NCI-H1417 (cell line): ENCODE measurements at places on chromosomes 5 and 9.

GRCh38 chr5:172054611-172055153 lies 48.2 kb upstream of the FBXW11 start:
- no peak for DNase-seq

- no peak for DNase-seq
These were observed 157.8 kb upstream of the RASEF start for GRCh38 chr9:83220730-83221129.

DNA sequence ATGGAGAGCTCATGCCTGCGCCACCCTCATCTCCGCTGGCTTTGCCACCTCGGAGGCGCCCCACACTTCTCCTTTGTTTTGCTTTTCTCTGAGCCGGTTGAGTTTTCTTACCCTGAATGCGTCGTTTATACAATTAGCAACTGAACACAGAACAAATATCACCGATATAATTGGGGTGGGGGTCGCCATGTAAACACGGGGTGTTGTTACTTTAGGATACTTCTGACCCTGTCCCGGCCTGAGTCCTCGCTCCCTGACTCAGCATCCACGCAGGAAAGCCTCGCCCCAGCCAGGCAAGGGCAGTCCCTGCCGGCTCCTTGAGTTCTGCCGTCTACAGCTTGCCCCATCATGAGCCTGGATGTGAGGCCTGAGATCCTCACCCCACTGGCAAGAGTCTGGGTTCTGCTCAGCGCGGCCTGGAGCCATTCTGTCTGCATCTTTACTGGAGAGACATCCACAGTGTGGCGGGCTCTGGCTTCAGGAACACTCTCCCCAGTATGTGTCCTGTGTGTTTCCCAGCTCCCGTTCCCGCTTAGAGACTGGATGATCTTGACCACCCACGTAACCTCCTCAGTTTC lies 5.5 kb downstream of the NKX2-5 start:
- no peak for DNase-seq

DNA sequence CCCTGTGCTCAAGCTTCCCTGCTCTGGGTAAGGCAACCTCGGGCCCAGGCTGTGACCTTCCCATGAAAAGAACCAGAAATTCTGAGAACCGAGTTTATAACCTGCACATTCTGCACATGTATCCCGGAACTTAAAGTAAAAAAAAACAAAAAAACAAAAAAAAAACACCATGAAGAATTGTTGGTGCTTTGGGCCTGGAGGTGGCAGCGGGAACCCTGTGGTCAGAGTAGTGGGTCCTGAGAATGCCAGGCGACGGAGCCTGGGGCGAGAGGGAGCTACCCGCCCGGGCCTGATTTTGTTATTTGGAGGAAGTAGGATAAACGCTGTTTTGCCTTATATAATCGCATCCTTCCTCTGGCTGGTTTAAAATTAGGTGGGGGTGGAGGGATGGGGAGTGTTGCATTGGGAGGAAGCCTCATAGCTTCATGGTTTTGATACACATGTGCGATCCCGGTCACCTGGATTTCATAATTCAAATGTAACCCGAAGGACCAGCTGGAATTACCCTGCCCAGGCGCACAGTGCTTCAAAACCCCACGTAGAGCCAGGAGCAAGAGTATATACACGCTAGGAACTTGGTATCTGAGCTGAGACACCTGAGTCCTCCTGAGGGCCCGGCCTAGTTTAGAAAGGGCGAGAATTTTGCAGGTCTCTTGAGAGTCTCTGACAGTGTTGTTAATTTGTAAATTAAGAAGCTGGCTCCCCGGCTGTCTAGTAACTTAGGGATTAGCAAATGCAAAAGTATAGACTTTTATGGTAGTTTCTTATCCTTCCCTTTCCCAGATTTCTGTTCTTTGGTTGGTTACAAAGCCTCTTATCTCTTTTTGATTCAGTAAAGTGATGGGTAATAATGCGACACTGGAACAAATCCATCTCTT lies 2.8 kb downstream of the MSX2 start:
- no peak for DNase-seq

GRCh38 chr5:168014433-168015123 lies 276.9 kb upstream of the WWC1 start:
- DNase-seq, result peak; percentile 72

DNA sequence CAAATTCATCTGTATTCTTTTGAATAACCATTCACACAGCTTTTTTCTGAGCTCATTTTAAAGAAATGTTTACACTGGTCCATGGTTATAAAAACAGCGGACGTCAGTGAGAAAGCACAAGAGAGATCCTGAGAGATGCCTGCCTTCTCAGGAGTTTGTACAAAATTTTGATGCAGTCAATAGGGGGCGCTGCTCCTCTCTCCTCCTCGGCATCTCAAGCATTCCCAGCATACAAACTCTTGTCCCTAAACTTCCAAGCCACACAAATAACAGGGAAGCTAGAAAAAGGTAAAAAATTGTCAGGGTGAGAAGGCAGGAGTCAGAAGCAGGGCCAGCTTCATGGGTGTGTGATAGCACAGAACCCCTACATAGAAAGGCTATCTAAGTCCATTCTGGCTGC lies 11.2 kb upstream of the CCDC152 start:
- DNase-seq, result no peak

DNA sequence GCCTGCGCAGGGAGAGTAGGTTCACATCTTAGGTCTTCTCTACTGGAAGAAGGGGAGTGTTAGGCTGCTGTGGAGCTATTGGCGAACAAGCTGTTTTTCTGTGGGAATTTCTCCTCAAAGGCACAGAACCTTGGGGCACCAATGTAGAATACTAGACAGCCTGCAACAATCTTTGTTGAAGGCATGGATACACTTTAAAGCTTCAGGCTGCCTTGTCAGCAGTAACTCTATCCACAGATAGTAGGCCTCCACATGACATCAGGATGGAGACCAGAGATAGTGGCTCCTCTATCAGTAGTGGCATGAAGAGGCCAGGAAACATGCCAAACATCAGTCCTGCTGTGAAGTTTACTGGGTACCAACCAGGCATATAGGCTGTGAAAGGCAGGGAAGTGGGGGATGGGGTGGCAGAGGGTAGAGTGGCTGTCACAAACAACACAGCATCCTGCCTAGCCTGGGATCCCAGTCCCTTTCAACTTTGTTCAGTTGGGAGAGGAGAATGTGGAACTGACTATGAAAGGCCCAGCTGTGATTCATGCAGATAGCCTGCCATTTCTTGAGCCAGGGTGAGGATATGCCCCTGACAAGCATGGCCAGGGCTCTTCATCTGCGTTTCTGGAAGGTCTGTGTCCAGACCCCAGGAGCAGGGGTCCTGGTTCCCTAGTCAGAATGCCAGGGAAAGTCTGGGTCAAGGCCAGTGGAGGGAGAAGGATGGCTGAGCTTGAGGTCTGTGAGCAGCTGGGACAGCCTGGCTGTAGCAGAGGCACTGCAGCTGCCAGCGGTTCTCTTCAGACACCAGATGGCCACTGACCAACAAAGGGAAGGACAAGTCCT lies 1.0 kb upstream of the HK3 start:
- DNase-seq, result no peak

DNA sequence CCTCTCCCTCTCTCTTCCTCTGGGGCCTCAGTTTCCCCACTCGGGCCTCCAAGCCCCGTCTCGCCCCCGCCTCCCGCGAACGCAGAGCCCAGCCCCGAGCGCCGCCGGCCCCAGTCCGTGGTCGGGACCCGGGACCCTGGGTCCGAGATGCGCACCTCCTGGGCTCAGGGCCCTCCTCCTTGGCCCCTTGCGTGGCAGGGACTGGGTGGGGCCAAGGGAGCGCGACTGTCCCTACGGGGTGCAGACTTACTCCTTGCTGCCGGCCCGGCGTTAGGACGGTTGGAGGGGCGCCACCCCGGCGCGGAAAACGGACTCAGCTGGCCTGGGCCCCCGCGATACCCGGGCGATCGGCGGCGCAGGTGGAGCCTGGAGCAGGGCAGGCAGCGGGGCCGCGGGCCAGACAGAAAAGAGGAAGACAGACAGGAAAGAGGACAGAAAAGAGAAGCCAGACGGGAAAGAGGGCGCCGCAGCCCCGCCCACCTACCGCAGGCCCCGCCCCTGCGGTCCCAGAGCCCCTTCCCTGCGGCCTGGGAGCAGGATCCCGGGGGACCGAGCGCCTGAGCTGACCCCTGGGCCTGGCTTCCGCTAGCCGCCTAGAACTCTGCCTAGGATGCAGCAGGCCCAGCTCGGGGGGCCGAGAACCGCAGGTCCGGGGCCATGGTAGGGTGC lies at the start of gene GBGT1:
Gene GBGT1 (minus strand): TSS at position 411 of the 669 bp plus-strand sequence. CDS start 1,502 bp downstream, outside the sequence.
- no peak for DNase-seq

GRCh38 chr9:88534456-88535225 lies at the start of gene NXNL2:
Gene NXNL2 (plus strand): TSS chr9:88535178. CDS start chr9:88535435, 257 bp downstream.
- peak; percentile 50 for DNase-seq

DNA sequence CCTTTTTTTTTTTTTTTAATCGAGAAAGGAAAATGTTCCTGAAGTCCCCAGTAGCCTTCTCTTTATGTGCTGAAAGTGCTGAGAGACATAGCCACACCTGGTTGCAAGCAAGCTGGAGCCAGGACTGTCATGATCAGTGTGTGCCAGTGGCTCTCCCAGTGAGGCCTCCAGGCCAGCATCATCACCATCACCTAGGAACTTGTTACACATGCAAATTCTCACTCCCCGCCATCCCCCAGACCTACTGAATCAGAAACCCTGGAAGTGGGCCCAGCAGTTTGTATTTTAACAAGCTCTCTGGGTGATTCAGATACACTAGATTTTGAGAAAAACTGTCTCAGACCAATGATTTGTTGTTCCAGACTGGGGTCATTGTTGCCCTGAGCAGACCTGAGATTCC lies 181.9 kb upstream of the GLRA1 start:
- DNase-seq, result no peak

- no peak for DNase-seq
These were observed 478 bp upstream of the GGTA1 start for GRCh38 chr9:121500165-121500478.

DNA sequence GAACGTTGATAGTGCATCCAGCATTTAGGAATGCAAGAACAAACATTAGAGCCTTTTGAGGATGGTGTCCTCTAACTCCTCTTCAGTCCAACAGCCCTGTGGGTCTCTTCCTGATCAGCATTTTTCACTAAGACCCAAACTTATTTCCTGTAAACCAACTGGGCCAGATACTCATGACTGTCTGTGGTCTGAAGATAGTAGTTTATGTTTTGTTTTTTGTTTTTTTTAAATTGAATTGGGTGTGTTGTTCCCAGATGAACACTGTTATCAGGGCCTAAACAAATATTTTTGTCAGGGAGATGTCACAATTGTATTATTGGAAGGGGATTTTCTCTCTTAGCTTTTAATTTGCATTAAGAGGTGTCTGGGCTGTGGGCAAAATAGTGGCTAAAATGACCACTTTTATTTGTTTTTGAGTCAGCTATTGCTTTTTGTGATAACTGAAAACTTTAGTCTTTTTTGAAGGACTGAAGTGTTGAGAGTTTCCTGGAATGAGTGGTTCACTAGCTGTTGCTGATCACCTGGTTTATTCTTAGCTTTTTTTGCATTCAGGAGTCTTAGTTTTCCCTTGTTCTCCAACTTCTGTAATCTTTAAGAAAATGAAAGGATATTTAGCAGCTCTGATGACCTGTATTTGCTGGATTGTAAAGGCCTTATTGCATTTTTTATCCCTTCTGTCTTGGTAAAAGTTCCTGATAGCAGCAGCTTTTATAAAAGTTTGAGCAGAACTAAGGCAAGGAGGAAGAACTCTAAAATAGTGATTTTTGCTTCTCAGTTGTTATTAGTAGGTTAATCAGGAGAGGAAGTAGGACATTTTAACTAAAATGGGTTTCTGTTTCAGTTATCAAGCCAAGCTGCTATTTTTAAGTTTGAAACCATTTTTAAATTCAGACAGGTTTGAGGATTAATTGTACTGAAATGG lies 5.5 kb downstream of the MAN2A1 start:
- no peak for DNase-seq

GRCh38 chr5:32916648-32917047 lies 205.5 kb downstream of the NPR3 start:
- DNase-seq, result no peak

DNA sequence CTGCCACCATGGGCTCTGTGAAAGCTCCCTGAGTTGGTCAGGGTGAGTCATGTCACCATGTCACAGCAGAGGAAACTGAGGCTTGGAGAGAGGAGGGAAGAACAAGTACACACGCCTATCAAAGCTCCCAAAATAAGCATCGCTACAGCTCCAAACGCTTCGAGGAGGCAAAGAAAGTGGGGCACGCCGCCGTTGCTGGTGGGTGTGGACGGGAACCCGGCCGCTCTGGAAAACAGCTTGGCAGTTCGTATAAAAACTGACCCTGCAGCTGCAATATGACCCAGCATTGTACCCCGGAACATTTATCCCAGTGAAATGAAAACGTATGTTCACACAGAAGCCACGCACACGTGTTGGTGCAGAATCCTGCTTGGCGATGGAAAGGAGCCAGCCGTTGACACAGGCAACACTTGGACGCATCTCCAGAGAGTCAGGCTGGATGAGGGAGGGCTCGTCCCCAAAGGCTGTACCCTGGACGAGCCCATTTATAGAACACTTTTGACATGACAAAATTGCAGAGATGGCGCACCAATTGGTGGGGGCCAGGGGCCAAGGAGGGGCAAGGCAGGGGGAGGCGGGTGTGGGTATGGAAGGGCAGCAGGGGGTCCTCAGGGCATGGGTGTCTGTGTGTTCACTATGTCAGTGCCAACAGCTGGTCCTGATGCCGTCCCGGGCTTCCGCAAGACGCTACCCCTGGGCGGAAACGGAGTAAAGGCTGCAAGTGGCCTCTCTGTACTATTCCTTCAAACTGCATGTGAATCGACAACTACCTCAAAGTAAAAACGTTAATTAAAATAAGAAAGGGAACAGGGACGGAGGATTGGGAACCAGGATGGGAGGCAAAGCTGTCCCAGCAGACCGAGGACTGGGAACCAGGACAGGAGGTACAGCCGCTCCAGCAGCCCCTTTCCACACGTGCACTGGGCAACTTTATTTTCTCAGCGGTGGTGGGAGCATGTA lies 173.0 kb downstream of the OLFM1 start:
- DNase-seq, result no peak

DNA sequence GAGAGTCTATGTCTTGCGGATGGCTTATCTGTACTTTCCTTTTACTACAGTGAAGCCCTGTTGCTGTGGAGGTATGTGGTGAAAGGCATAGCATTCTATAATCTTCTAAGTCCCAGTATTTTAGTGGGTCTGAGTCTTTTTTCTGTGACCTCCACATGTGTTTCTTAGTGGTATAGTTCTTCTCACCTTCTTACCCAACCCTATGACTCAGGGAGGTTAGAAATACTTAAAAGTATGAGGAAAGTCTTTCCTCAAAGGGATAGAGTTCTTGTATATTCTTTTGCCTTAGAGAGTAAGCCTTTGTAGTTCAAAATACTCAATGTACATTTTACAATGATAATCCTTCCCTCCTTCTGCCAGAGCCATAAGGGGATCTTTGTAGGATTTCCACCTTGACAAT lies 621.9 kb upstream of the CTNND2 start:
- no peak for DNase-seq

GRCh38 chr5:168898247-168898911 lies 319.2 kb upstream of the PANK3 start:
- peak; percentile 0 for DNase-seq
